ENCODE measurements at places on chromosomes 16 and 17.

- DNase-seq: no peak
Measured at GRCh38 chr17:28130472-28130871, 88.0 kb downstream of the NLK start.

GRCh38 chr17:17675925-17676534, 5.2 kb upstream of the RAI1 start:
- peak; percentile 68 for DNase-seq

DNA sequence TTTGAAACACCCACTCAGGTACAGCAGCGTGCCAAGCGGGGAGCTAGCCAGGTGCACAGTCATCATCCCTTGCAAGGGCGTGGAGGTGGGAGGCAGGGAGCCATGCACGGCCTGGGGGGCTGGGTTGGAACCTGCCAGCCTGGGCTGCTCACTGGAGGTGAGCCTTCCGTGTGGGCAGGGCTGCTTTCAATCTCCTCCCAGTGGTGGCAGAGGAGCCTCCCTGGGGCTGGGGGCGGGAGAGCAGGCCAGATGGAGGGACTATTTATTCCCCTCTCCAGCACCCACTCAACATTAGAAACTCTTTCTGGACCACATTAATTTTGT, 90.3 kb downstream of the KATNIP start:
- DNase-seq: no peak

DNA sequence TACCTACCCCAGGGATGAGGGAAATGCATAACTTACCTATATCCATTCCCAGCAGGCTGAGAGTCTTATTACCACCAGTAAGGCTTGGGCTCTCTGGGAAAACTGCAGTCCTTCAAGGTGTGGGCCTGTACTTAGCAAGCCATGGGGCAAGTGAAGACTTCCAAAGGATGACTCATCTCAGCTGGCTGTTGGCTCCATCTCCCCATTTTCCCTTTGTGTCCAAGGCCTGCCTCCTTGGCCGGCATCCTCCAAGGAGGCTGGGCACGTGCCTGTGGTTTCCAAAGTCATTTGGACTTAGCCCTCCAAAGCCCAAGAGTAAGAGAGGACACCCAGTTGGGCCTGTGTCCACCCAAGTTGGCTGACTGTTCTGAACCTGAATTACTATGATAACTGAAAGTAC, 89.8 kb downstream of the TMEM100 start:
- DNase-seq: no peak

DNA sequence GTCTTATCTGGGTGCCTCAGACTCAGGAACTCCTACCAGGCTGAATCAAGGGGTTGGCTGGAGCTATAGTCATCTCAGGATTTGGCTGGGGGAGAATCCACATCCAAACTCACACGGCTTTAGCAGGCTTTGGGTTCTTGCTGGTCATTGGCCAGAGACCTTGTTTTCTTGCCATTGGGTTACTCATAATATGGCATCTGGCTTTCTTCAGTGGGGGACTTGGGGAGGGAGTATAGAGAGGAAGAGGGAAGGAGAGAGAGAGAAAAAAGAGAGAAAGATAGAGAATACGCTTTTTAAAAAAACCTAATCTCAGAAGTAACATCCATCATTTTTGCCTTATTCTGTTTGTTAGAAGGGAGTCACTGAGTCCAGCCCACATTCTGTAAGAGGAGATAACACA, 191.5 kb upstream of the SHISA6 start:
- no peak for DNase-seq

DNA sequence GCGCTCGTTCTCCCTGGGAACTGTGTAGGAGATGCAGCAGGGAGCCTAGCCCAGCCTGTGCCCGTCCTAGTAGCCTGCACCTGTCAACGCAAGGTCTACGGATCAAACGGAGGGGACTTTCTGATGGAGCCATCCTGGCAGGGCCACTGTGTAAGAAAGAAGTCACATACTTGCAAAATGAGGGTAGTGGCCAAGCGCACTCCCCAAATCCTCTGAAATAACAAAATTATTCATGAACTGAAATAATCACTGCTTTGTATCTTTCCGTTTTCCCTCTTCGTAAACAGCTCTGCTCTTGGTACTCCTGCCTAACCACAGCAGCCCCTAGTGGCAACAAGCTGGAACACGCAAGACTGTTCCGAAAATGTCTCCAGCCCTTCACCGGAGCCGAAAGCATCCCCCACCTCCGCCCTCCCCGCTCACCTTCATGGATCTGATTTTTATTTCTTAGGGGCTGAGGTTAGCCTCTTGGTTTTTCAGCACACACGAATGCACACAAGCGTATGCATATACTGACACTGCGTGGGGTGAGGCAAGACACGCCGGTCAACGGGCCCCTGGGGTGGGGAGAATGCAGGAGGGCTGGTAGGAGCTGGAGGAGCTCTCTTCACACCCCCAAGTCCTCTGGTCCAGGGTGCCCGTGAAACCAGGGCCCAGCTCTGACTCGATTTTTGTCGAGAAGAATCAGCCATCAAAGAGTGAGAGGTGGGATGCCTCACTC, 100.8 kb downstream of the ABCC12 start:
- peak; percentile 63 for DNase-seq

- peak; percentile 85 for DNase-seq
Measured at GRCh38 chr16:1691956-1692355, 13.9 kb downstream of the JPT2 start.

DNA sequence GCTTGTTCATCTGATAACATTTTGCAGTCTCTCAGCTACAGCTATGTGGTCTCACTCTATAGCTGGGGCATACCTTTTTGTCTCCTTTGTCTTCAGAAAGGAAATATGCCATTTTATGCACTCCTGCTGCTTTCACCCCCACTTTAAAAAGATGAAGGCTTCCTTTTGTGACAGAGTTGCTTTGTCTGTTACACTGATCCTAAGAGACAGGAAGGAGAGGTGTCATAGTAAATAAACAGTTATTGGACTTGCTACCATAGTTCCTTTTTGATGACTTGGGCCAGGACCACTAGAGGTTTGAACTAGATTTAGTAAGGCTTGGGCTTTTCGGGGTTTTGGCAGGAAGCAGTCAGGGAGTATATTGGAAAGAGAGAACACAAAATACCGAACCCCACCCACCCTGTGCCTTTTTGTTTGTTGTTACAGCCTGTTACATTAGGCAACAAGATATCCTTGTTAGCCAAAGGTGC, 1.8 kb upstream of the METTL9 start:
- DNase-seq: no peak

DNA sequence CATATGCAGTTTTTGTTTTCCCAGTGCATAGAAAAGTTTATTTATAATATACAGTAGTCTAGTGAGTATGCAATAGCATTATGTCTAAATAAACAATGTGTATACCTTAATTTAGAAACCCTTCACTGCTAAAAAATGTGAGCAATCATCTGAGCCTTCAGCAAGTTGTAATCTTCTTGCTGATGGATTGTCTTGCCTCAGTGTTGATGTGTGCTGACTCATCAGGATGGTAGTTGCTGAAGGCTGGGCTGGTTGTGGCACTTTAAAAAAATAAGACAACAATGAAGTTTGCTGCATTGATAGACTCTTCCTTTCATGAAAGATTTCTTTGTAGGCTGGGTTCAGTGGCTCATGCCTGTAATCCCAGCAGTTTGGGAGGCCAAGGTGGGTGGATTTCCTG, 13.9 kb upstream of the CAPNS2 start:
- DNase-seq: peak; percentile 57

DNA sequence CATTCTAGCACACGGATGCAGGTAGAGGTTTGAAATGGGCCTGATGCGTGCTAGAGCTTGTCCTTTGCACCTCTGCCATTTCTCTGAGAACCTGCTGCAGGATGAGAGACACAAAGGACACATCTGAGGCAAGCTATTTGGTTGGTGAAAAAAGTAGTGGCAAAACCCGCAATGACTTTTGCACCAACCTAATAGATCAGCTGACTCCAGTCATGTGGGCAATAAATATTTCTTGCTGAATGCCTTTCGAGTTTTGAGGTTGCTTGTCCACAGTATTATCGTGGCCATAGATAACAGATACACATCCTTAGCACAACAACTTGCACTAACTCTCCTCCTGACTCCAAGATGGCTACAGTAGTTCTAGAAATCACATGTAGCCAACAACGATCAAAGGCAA, 57.8 kb upstream of the ZNF423 start:
- DNase-seq: no peak

GRCh38 chr16:67886387-67886786, 1.7 kb downstream of the NRN1L start:
- no peak for DNase-seq

GRCh38 chr17:50890675-50891516, 24.7 kb upstream of the TOB1 start:
- no peak for DNase-seq

- DNase-seq: no peak
Measured at GRCh38 chr17:60729854-60730253, 52.2 kb downstream of the BCAS3 start.

DNA sequence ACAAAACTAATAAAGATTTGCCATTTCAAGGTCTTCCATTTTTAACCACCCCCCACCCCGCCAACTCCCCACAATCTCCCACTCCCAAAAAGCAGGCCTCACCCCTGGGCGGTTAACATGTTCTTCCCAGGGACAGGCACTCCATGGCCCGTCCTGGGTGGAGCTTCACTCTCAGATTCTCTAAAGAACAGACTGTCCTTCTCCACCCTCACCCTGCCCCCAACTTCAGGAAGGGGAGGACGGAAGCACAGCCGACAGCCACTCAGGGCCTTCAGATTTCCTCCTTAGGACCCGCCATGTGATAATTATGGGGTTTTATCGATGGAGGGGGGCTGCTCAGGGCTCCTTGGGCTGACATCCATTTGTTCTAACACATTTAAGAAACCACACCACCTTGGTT, 61.9 kb downstream of the ZFHX3 start:
- DNase-seq: no peak

- peak; percentile 94 for DNase-seq
Measured at GRCh38 chr17:64025732-64026294, 5.4 kb upstream of the ICAM2 start.
